D721Med (cell line): ENCODE measurements at places on chromosomes 12 and 14.

GRCh38 chr12:100857971-100858370 lies 63.4 kb downstream of the ANO4 start:
- no peak for DNase-seq

DNA sequence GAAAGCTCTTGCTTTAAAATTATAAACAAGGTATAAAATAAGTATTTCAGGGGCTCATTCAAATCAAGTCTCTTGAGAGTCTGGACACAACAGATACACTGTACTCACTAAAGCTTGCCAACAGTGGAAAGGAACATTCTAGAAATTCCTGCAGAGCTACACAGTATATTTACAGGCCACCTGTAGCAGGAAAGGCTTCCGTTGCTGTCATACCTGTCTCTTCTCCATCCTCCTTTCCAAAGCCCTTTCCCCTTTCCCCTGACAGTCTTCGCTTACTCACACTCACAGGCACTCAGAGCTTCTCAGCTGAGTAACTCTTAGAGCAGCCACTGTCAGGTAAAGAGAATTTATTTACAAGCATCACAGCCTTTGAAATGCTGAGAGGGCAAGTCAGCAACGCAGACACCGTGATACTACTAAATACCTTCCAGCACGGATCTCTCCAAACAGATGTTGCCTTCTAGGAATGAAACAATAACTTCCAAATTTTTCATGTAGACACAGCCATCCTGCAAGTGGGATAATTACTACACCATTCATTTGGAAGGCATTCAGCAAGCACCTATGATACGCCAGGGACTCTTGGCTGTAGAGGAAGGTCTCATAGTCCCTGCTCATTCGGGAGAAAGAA lies 167.9 kb downstream of the FOXN3 start:
- DNase-seq: no peak

GRCh38 chr14:59228421-59228820 lies 40.0 kb downstream of the DAAM1 start:
- no peak for DNase-seq

DNA sequence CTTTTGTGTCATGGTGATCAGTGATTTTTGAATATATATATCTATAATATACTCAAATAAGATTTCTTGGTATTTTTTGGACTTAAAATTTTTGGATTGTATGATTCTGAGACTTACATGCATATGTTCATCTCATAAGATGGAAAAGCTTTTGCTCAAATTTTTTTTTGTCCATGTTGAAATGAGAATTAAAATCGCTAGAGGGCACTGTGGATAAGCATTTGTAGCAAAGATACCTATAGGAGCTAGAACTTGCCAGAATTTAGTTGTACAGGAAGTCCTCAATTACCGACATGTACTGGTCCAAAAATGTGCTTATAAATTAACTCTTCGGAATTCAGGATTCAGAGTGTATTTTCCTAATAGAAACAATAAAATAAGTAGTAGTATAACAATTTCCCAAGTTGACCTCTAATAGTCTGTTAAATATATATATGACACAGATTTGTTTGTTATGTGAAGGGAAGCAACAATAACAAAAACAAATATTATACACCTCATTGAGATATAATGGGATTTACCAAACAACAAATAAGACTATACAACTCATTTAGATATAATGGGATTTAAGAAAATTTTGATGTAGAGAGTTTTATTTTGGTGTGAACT lies 179.6 kb downstream of the TMEM117 start:
- no peak for DNase-seq

DNA sequence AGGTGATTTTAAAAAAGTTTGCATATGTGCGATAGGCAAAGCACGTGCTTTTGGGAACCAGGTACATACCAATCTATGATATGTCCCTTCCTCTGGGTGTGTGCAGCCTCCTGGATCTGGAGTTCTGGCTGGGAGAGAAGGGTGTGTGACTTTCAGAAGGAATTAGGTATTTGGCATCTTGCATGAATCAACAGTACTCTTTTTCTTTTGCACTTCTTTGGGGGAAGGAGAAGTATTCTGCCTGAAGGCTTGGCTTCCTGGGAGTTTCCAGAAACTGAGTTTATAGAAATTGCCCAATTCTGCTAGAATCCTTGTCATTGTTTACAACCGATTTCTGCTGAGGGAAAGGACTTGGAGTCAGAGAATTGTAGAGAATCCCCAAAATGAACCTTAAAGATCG lies 2.9 kb upstream of the CLMN start:
- no peak for DNase-seq

GRCh38 chr14:22492622-22493542 lies 96.1 kb downstream of the DAD1 start:
- DNase-seq: no peak

DNA sequence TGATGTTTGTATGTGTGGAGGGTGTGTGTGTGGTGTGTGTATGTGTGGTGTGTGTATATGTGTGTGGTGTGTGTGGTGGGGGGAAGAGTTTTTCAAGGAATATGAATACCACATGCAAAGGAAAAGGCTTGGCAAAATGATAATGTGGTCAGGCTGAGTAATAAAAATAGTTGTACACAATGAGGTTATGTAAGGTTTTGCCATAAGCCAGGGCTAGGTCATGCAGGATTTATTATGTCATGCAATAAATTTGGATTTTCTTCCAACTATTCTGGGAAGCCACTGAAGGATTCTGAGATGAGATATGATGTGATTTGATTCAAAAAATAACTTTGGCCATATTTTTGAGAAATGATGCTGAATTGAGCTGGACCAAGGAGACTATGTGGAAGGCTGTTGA lies 1191.6 kb upstream of the SEL1L start:
- DNase-seq: no peak

- no peak for DNase-seq
Measured at GRCh38 chr12:97556302-97556779, 93.7 kb downstream of the RMST start.

GRCh38 chr12:21677622-21678277 lies 20.1 kb upstream of the LDHB start:
- DNase-seq: no peak

DNA sequence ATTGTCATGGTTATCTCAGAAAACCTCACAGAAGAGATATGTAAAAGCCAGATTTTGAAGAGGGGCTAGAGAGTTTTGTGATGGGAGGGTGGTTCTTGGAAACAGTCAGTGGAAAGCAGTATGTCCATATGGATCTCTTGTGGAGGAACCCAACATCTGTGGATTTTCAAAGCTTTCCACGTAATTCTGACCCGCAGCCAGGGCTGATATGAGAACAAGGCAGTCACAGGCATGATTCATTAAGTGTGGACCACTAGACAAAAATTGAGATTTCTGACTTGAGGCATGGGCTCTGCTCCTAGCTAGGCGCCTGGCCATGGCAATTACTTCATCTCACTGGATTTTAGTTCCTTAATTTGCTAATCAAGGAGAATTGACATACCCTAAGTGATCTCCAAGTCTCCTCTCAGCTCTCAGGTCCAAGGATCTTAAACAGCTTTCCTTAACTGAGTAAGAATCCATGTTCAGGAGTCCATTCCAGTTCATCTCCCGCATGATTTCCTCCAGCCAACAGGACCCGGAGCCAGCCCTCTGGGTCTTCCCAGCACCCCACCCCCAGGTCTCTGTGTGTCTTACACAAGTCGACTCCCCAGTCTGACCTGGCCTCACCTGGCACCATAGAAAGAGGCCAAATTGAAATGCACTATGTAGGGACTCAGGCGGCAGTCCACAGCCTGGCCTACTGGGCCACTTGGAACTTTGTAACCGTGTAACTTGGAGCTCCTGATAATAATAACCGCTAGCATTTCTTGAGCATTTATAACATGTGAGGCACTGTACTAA lies 176.3 kb upstream of the PARP11 start:
- no peak for DNase-seq

DNA sequence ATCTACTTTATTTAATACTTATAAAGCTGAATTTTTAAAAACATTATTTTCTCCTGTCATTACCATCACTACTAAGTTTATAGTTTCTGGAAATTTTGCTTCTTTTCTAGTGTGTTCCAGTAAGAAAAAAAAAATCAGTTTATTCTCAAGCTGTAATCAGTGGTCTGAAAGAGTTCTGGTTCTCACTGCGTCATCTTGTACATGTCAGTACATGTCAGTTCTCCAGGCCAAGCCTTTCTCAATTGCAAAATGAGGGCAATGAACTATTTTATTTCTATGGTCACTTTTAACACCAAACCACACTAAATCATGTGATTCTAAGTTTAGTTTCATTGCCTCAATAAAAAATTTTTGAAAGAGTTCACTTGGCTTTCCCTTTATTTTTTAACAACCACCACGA lies 468.9 kb upstream of the LRFN5 start:
- DNase-seq: no peak

DNA sequence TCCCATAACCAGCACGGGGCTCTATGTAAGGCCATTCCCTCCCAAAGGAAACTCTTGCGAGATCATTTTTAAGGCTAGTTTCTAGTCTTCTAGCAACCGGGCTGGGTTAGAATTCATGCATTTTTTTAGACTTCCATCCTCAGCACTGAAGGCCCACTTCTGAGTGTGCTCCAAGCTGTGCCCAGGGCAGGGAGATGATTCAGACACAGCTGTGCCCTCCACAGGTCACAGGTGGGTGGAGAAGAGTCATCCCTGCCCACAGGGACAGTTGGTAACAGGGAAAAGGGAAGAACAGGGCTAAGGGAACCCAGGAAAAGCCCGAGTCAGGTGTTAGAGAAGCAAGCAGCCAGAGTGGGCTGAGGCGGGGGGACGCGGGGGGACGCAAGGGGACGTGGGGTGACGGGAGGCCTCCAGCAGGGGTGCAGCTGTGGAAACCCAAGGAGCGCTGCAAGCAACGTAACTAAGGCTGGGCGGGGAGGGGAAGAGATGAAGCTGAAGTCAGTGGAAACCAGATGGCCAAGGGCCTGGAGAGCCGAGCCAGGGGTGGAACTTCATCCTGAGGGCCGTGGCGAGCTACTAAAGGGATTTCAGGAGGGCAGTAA lies 27.2 kb upstream of the PPP2R5C start:
- DNase-seq: no peak

DNA sequence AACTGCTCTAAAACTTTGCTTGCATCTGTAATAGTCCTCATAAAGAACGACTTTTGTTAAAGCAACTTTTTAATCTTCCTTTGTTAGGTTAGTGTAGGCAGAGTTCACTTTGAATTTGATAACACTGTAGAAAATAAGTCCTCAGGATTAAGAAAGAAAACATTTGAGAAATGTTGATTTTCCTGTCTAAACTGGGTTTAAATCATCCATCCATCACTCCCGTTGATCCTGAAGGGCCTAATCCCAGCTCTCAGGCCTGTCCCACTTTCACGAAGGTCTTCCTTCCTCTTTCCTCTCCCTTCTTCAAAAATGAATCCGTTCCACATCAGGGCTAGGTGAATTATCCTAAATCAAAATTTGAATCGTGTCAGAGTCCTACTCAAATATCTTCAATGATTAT lies 36.9 kb downstream of the SLC2A14 start:
- no peak for DNase-seq

- no peak for DNase-seq
Measured at GRCh38 chr12:124718036-124718435, 145.6 kb downstream of the SCARB1 start.

DNA sequence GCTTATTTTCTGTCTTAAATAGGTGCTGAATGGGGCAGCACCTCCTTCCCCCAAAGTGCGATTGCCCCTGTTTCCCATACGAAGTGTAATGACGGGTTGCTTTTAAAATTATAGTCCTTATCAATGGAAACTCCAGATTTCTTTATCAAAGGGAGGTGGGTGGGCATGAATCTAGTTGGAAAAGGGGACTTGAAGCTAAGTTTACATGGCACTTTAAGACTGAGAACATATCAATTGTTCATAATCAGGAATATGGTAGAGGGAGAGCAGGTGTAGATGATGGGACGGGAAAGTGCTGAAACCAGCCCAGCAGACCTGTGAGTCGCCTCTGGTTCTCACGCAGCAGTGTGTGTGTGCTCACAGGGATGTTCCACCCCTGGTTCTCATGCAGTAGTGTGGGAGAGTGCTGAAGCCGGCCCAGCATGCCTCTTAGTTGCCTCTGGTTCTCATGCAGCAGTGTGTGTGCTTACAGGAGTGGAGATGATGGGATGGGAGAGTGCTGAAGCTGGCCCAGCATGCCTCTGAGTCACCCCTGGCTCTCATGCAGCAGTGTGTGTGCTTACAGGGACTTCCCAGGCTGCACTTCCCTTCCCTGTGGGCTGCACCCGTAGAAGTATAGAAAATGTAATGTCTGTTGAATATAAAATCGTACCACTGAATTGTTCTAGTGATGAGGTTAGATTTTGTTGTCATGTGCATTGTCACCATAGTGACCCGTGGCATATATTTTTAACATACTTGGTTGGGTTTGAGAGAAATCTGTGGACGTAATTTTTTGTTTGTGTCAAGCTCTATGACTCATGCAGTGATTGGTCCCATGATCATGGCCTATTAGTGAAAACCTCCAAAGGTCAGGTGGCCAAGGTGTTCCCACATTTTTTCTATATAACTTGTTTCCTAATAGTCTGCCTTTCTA lies 51.6 kb downstream of the GPATCH2L start:
- DNase-seq: no peak

DNA sequence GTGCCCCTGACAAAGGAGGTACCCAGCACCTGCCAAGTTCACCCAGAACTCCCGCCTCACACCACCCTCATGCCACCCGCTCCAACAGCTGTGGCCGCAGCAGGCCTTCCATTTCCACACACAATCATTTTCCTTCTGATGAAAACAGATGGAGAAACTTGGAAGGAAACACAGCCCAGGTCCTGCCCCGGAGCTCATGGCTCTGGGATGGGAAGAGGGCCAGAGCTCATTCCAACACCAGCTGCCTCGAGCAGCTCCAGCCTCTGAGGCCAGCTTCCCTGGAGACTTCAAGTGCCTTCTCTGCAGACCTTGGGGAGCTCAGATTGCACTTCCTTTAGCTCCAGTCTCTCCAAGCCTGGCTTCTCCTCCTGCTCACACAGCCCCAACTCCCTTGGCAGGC lies 55.1 kb upstream of the CMKLR1 start:
- DNase-seq: no peak

GRCh38 chr12:24996102-24996797 lies 47.3 kb upstream of the BCAT1 start:
- DNase-seq: no peak

DNA sequence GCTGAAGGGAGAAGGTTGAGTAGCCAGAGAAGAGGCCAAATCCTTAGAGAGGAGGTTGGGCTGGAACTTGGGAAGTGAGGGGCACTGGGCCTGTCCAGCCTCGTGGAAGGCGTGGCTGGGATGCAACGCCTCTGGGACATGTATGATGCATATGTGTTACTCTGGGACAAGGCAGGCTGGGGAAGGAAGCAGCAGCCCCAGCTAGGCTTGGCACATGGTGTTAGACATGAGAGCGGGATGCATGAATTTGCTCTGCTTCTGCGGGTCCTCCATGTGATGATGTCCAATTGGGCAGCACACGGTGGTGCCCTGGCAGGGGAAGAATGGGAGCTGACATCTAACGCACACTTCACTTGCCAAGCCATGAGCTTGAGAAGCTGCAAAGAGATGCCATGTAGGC lies 21.3 kb downstream of the PLEKHH1 start:
- DNase-seq: no peak

GRCh38 chr14:34453226-34453625 lies 8.8 kb downstream of the SPTSSA start:
- no peak for DNase-seq

- no peak for DNase-seq
Measured at GRCh38 chr12:125434936-125435443, 369.8 kb downstream of the AACS start.

GRCh38 chr14:89407856-89408255 lies 9.2 kb downstream of the FOXN3 start:
- no peak for DNase-seq

- DNase-seq: no peak
Measured at GRCh38 chr12:388012-388411, 1.1 kb downstream of the KDM5A start.
